ENCODE measurements at places on chromosomes 3 and 15.
A peak's percentile ranks its signal among the peaks of the same experiment; 100 is the strongest.

DNA sequence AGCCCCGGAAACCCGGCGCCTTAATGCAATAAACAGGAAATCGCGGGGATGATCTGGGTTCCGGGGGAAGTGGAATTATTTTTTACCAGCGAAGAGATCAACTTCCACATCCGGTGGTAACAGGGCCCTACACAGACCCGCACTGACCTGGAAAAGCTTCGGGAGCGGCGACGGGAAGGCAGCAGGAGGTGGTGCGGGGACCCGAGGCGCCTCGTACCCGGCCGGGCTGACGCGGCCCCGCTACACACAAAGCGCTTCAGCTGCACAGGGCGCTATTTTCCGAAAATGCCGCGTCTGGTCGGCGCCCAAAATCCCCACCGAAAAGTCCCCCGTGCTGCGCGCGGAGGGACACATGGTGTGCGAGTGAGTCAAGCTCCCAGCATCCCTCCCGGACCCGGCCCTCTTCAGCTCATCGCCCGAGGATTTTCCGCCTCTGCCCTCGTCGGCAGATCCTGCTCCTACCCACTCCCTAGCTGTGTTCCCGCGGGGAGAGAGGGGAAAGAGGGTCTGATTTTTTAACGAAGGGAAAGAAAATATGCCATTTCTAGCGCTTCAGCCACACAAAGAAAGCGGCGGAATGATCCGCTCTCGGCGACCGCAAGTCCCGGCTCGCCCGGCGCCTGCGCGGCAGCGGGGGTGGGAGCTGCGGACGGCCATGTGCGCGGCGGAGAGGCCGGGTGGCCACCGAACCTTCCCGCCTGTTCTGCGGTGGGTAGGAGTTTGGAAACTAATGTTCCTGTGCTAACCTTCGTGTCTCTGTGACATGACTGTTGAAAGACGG is at the start of gene GABPB1:
TSS of gene GABPB1 (minus strand) at position 361 of the 781 bp plus-strand sequence. CDS start 45,400 bp downstream, outside the sequence.
- DNase-seq, result peak; percentile 87

GRCh38 chr3:76199382-76199781 is 414.0 kb upstream of the ZNF717 start:
- no peak for DNase-seq

DNA sequence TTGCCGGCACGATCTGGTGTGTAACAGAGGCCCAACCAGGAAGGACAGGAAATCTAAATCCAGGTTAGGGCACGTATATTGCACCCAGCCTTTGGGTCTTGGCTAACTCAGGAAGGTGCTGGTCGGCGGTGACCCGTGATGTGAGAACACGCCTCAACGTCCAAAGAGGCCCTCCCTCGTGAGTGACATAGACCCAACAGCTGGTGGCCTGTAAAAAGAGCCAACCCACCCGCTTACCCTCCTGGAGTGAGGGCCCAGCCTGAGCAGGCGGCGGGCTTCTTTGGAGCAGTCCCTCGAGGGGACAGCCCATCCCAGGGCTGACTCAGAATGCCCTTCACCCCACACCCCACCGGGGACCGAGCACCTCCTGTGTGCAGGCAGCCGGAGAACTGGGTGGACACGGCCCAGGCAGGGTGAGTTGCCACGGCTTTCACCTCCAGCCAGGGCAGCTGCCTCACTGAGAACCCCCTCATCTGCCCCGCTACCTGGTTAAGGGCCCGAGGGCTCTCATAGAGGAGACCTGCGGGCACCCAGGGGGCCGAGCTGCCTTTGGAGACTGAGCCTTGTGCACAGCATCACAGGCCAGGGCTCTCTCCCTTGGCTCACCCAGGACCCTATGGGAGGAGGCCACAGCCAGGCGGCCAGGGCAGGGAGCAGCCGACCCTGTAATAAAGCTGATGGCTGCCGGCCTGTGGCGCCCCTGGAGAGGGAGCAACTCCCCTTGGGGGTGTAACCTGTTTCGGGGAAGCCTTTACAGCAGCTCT is 41.8 kb downstream of the ZNF710 start:
- DNase-seq, result no peak

GRCh38 chr3:58585994-58586393 is 8.8 kb upstream of the FAM107A start:
- DNase-seq, result no peak

- DNase-seq, result no peak
Measured at GRCh38 chr15:67161412-67161811, 93.0 kb downstream of the AAGAB start.

- DNase-seq, result no peak
Measured at GRCh38 chr15:89278307-89278706, 34.5 kb downstream of the FANCI start.

GRCh38 chr15:101641129-101641764 is 10.9 kb downstream of the TM2D3 start:
- DNase-seq, result peak; percentile 55

DNA sequence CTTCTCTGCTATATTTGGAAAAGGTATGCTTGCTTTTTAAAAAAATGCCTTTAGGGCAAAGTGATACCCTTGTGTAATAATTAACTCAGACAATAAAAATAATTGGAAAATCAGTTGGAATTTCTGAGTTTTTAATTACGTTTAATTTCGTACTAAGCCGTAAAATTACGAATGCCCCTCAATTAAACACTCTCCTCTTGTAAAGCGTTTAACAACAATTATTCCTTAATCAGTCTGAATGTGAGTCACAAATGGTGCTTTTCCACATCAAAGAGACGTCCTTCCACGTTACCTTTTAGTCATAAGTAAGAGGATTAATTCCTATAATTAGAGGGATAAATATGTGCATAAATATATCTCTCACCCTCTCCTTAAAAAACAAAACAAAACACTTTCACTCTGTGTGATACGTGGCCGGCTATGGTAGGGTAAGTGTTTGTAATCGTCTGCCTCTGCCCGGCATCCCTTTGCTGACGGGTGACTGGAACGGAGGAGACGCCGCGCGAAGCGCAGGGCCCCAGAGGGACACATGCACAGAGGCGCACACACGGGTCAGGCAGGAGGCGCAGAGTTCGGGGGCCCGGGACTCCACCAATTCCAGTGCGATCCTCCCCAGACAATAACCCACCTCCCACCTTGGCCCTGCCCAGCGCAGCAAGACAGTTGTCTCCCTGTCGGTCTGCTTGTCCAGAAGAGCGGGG is 9.7 kb upstream of the MEIS2 start:
- DNase-seq, result no peak

DNA sequence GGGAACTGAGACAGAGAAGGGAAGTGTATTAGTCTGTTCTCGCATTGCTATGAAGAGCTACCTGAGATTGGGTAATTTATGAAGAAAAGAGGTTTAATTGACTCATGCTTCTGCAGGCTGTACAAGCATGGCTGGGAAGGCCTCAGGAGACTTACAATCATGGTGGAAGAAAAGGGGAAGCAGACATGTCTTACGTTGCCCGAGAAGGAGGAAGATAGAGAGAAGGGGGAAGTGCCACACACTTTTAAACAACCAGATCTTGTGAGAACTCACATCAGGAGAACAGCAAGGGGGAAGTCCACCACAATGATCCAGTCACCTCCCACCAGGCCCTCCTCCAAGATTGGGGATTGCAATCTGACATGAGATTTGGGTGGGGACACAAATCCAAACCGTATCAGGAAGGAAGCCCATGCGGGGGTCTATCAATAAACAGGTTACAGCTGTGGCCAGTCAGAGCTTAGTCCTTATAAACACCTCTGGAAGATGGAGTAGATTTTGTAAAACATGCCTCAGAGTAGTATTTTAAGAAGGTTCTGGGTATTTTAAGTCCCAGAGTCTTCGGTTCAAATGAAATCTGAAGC is 153.9 kb downstream of the GHSR start:
- no peak for DNase-seq

- no peak for DNase-seq
Measured at GRCh38 chr3:9430733-9431132, 33.3 kb downstream of the SETD5 start.

DNA sequence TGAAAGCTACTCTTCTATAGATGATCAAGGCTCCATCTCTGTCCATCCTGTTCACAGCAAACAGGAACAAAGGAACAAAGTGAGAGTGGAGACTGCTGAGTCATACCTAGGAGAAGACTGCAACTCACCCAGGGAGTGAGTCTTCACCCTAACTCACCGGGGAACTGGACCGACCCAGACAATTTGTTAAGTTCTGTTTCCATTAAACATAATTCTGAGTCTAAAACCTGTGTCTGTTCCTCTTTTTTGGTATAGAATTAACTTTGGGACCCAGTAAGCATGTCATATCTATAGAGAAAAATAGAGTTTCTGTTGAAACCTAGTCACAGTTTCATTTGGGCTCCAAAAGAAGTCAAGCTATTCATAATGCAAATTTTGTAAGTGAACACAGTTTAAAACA is 21.6 kb downstream of the CCDC80 start:
- no peak for DNase-seq

DNA sequence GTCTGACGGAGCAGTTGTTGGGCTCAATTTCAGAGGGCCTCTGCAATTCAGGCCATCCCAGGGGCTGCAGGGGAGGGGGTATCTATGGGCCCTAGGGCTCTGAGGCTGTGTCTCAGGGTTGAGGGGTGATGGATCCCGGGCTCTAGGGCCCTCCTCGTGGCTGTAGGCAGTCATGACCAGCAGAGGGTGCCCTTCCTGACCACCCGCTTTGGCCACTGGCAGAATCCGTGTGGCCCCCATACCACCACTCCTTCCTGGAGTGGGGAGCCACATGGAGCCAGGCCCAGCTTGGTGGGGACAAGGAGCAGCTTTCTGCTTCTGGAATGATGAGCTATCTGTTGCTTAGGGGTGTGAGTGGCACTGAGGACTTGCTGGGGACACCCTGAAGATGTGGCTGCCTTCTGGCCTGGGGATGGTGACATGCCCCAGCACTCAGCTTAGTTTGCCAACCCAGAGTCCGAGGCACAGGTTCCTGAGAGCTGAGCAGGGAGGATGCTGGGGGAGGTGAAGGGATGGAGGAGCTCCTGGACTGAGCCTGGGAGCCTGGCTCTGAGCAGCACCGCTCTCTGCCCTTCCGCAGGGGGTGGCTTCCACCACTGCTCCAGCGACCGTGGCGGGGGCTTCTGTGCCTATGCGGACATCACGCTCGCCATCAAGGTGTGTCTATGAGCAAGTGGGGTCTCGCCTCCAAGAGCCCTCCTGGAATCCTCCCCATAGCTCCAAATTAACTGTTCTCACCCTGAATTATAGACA is 20.2 kb downstream of the HDAC11 start:
- DNase-seq, result no peak

DNA sequence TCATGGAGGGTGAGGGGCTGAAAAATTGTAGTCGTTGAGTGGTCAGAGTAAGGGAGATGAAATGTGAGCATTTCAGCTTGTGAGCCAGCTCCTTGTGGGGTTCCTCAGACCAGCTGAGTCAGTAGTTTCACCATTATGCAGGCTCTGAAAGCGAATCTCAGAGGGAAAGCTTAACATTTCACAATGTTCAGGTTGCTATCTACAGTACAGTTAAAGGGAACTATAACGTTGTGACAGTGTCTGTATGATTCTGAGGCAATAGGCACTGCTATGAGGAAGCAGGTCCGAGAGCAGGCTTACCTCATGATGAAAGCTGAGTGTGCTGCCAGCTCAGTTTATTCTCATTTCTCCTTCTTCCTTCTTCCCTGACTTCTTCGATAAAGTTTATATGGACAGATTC is 469.6 kb downstream of the EDEM1 start:
- no peak for DNase-seq

GRCh38 chr3:52237006-52237656 is 1.8 kb downstream of the TWF2 start:
- DNase-seq, result no peak

DNA sequence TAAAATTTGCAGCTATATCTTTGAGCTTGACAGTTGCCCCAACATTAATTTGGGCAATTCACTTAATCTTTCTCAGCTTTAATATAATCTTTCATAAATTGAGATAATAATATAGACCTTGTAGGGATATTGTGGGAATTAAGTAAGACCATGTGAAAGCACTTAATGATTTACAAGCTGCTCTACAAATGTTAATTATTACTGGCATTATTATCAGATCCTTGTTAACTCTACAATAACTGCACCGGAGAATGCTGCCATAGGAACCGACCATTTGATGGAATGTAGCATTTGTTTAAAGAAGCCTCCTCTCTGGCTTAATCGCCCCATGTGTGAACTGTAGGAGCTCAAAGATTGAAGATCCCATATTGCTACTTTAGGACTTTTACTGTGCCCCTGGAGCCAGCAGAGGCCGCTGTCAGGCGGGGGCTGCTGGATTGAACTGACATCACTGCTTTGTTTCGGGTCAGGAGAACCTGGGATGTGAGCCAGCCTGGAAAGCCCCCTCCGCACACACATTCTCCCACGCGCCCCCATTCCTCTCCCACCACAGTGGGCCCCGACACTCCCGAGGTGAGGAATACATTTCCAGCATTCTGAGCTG is 154.2 kb upstream of the TNIK start:
- DNase-seq, result no peak

DNA sequence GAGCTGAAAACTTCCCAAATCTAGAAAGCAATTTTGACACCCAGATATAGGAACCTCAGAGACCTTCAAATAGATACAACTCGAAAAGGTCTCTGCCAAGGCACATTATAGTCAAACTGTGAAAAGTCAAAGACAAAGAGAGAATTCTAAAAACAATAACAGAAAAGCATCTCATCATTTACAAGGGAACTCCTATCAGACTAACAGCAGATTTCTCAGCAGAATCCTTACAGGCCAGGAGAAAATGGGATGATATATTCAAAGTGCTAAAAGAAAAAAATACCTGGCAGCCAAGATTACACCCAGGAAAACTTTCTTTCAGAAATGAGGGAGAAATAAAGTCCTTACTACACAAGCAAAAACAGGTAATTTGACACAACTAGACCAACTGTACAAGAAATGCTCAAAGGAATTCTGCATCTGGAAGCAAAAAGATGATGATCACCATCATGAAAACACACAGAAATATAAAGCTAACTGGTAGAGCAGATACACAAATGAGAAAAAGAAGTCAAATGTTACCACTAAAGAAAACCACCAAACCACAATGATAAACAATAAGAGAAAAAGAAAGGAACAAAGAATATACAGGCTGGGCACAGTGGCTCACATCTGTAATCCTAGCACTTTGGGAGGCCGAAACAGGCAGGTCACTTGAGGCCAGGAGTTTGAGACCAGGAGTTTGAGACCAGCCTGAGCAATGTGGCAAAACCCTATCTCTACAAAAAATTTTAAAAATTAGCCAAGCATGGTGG is 50.4 kb downstream of the ADAM10 start:
- DNase-seq, result no peak

DNA sequence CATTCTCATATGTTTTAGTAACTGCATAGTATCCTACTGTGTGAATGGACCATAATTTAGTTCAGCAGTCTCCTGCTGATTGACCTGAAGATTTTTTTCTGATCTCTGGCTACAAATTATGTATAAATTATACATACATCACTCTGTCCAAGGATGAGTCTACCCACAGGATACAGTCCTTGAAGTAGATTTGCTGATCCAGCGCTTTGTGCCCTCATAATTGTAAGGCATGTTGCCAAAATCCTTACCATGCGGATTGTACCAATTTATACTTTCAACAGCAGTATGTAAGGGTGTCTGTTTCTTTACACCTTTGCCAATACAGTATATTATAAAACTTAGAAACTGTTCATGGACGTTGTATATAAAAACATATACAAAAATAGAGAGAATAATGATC is 46.5 kb downstream of the ACAA1 start:
- DNase-seq, result no peak

DNA sequence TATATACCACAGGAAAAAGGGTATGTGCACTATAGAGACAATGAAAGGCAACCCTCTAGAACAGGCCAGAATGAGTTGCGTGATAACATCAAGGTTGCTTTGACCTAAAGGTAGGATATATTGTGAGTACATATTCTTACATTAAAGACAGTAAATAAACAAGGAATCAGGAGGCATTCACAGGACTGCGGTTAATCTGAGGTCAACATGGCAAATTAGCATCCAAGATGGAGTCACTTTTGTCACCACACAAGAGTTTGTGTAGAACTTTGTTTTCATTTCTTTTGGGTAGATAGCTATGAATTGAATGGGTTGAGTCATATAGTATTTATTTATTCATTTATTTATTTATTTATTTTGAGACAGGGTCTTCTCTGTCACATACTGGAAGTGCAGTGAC is 11.5 kb upstream of the SCAP start:
- no peak for DNase-seq
